ENCODE measurements at places on chromosomes 2 and 18.

- DNase-seq: peak; percentile 3
These were observed 255.8 kb downstream of the ASXL3 start for GRCh38 chr18:33833842-33834241.

GRCh38 chr18:25646971-25647370 is 295.0 kb upstream of the ZNF521 start:
- no peak for DNase-seq

DNA sequence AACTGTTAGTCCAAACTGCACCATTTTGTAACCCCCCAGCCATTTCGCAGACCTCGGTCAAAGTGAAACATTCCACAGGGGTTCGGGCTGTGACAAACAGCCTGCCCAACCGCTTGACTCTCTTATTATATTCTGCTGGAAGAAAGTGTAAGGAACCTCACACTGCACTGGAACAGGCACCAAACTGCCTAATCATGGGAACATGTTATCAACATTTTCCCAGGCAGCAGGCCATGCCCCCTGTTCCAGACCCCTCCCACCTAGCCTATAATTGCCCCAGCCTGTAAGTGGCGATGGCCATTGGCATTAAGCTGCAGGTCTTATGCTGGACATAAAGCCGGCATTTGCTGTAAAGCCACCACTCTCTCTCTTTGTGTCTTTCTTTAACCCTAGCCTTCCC is 16.9 kb downstream of the LYG2 start:
- no peak for DNase-seq

GRCh38 chr2:71479261-71479660 is 25.9 kb downstream of the DYSF start:
- no peak for DNase-seq

DNA sequence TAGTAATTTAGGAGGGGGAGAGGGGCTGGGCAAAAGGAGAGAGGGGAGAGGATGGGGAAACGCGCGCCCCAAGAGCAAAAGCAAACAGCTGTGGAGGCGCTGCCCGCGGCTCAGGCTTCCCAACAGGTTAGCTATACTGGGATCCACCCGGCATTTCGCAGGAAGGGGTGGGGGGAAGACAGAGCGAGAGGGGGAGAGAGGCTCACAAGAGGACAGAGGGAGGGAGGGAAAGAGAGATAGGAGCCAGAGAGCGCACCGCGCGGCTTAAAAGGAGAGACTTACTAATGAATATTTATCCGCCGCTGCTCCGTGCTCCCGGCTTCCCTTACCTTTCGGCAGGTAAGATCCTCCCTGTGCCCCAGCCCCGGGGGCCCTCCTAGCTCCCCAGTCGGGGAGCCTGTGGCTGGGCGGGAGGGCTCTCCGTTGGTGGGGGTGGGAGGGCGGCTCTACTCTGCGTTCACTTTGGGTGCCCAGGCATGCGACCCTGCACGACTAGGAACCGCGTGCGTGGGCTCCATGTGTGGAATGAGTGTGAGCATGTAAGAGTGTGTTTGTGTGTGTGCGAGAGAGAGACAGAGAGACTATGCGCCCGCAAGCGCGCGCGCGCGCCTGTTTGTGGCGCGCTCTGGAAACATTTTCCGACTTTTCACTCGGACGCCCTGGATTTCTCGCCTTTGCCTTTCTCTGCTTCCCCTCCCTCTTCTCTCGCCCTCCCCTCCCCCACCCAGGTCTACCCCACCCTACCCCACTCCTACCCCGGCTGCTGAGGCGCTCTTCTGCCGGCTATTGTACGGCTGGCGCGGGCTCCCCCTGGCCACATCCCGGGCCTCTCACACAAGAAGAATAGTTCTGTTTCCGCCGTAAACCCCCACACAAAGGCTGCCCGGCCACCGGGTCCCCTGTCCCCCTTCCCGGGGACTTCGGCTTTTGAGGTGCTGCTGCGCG is 7.2 kb upstream of the SIX3 start:
- DNase-seq: peak; percentile 91

DNA sequence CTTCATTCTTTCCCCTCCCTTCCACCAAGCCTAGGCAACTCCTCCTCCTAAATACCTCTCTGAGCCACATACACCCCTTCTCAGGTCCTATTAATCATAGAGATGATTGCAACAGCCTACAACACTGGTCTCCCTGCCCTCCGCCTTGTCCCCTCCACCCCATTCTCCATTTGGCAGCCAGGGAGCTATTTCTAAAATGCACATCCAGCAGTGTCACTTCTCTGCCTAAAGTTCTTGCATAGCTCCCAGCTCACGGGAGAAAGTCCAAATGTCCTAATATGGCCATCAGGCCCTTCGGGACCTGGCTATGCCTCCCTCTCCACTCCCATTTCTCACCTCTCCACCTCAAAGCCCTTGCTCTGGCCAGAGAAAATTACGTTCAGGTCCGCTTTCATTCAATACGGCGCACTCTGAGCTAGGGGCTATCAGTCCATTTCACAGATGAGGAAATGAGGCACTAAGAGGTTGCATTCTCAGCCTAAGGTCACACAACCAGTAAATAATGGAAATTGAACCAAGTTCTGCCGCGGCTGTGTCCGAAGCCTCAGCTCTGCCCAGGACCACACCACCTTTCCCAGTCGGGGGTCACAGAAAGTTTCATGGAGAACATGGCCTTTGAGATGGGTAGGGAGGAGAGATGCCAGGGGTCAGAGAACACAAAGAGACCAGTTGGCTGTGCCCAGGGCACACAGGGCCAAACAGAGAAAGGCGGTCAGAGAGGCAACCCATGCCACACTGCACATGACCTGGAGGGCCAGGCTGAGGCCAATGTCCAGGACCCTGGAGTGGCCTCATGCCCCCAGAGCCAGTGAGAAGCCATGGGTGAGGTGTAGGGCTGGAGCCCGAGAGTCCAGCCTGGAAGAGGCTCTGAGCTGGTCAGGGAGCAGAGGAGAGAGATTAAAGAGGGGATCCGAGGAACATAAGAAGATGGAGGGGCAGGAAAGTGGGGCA is 72.8 kb downstream of the TNS1 start:
- no peak for DNase-seq

- no peak for DNase-seq
These were observed 1204.5 kb upstream of the CHAC2 start for GRCh38 chr2:52563151-52563550.

DNA sequence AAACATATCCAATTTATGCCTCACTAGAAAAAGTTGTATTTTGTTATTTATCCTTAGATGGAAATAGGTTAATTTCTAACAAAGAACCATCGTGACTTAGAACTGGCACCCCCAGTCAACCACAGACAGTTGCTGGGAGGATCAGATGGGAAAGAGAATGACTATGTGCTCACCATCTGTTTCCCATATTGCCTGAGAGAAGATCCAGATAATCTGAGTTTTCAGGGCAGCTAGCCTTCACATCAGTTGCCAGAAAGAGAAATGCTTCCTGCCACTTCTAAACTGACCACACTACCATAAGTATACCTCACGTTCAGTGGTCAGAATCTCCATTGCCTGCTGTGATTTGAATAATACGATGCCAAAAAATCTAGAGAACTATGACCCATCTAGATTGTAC is 28.4 kb upstream of the NEB start:
- DNase-seq: no peak

Data from NB4 (cell line).